Stimulated activated CD4-positive, alpha-beta T cell treated with anti-CD3 and anti-CD28 coated beads, Interleukin-1b, Interleukin-23, amount 100 ng/mL, for 1 hour (primary cell): ENCODE measurements at places on chromosomes 6 and 20.

- DNase-seq, result no peak
These were observed 186.2 kb upstream of the CST7 start for GRCh38 chr20:24762791-24763350.

DNA sequence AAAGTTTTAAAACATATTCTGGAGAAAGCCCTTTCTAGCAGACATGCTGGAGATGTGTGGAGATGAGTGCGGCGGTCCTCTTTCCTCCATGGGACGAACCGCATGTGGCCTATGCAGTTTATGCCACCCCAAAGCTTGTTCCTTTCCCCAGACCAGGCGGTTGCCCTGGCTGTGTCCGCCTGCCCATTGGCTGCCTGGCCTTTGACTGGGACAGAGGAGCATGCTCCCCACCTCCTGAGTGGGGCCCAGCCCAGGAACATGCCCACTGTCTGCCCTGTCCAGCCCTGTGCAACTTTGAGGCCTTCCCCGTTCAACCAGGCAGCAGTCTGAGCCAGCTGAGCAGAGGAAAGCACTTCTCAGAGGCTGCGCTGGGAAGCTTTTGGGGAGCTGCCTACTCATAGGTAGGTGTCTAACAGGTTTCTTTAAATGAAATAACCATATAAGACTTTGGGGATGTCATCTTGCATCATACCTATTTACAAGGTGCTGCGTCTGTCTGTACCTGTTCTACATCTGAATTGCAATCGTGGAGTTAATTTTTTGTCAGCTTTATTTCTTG, 20.6 kb downstream of the FOXC1 start:
- no peak for DNase-seq

- DNase-seq, result no peak
These were observed 167.6 kb downstream of the PLCB4 start for GRCh38 chr20:9236458-9236857.

- no peak for DNase-seq
These were observed 23.0 kb upstream of the FKBP5 start for GRCh38 chr6:35711731-35712130.

DNA sequence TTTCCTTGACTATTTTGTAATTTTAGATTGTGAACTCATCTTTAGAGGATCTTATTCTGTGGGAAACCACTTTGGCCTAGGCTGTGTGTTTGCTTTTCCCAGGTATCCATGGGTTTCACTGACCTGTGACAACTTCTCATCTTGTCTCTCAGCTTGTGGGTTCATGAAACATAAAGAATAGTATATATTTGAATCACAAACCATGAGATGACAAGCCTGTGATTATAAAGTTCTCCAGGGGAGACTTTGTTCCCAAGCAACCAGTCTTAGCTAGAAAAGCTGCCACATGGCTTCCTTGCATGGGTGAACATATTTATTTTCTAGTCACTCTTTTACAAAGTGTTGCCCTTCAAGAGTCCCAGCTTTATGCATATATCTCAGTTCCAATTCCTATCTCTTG, 201.9 kb downstream of the UBE3D start:
- DNase-seq, result no peak

DNA sequence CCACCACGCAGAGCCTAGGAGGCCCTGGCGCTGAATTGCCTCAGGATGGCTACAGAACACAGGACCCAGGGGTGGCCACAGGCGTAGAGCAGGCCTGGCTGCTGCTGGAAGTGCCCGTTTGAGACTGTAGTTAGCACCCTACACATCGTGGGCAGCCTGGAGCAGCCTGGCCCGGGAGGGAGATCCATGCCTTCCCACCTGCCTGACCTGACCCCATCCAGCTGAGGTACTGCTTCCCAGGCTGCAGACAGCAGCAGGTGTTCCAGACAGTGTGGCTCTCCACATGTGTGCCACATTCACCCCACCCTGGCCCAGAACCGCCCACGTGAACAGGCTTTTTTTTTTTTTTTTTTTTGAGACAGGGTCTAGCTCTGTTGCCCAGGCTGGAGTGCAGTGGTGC, 20.9 kb upstream of the MAP1LC3A start:
- DNase-seq, result no peak

- no peak for DNase-seq
These were observed 291.5 kb downstream of the TBC1D32 start for GRCh38 chr6:121042766-121043165.

- peak; percentile 35 for DNase-seq
These were observed 55.4 kb downstream of the RIPOR3 start for GRCh38 chr20:50635676-50636600.

- DNase-seq, result peak; percentile 37
These were observed 5.4 kb upstream of the PLAGL1 start for GRCh38 chr6:144013486-144013909.

DNA sequence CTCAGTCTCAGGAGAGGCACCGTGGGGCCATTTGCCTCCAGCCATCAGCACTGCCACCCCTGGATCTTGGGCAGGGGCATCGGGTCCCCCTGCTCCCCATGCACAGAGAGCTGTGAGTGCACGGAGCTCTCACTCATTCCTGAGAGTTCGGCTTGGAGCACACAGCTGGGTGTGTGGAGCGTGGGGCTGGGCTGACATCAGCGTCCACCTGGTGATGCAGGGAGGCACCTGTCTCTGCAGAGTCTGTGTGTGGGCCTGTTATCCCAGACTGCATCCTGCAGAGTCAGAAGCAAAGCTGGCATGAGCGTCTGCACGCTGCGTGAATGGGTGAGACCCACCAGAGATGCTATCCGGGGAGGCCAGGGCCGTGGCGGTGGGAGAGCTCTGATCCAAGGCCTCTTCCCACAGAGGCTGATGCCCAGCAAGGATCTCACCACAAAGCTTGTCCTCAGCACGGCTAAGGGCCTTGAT, 248.8 kb upstream of the AFDN start:
- no peak for DNase-seq

GRCh38 chr6:82118150-82118562, 129.4 kb downstream of the IBTK start:
- DNase-seq, result no peak
